ENCODE measurements at places on chromosomes 16 and 17.

GRCh38 chr16:88617268-88618031 lies 20.9 kb upstream of the IL17C start:
- DNase-seq: no peak

DNA sequence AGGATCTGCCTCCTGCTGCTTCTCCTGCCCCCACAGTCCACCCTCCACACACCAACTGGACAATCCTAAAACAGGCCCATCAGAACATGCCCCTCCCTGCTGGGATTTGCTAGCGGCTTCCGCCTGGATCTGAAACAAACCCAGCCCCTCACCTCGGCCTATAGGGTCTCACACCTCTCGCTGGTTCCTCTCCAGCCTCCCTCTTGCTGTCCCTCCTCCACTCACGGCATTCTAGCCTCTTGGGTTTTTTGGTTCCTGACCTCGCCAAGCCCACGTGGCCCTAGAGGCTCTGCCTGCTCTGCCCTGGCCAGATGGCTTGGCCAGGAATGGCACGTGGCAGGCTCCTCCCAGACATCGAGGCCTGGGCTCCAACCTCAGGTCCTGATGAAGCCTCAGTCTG lies 15.7 kb upstream of the MTSS2 start:
- DNase-seq: no peak

- DNase-seq: no peak
Observed at GRCh38 chr16:15785386-15786059, 71.3 kb downstream of the MYH11 start.

- no peak for DNase-seq
Observed at GRCh38 chr17:40953881-40954280, 12.9 kb downstream of the KRT39 start.

- no peak for DNase-seq
Observed at GRCh38 chr16:56974549-56975300, 13.0 kb downstream of the CETP start.

DNA sequence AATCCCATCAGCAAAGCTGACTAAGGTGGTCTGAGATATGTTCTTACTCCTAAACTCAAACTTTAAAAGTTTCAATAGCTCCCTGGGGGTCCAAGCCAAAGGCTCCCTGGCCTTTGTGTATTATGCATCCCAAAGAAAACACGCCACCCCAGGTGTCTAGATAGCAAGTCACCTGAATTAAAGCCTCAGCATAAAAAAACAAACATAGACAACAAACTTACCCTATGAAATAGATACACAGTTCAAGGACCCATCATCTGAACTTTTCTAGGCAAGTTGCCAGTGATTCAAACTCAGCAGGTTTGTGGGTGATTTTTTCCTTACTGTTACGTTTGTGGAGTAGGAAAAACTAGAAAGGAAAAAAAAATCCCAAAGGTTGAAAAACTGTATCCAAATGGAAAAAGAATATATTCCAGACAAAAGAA lies 12.5 kb downstream of the CMTM3 start:
- DNase-seq: no peak

DNA sequence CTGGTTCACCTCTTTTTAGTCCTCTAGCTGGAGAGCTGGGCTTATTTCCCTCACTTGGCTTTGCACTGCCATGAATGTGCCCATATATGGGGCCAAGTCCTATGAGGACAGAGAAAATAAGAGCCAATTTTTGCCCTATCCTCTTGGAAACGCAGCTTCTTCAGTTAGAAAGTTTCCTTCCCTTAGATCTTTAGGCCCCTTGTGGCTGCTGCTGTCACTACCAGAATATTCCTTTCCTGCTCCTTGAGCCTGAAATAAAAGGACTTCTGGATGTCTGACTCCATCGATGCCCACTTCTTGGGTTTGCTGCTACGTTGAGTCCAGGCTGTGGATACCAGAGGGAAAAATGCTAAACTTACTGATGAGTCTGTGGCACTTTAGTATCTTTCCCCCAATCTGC lies 487.1 kb downstream of the GRIN2A start:
- no peak for DNase-seq

DNA sequence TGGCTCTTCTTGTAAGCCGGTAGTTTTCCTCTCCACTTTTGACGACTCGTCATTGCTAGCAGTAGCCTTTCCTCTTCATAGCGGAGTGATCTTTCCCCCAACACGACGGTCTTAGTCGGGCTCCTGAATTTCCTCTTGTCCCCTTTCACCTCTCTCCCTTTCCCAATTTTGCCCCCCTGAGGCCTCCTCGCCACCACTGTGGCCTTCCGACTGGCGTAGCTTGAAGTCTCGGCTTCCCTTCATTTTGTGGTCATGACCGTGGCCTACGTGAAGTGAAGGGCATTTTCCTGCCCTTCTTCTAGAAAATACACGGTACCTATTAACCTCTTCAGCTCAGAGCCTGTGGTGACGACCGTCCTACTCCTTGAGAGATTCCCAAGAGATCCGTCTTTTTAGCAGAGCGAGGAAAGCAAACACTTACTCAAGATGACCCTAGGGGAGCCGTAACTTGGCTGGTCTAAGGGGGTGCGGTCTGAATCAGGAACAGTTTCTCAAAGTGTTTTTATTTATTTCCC lies 787 bp downstream of the PRKAR1A start:
- no peak for DNase-seq

GRCh38 chr17:55265311-55266021 lies 706 bp downstream of the HLF start:
- DNase-seq: no peak

GRCh38 chr17:45953561-45953960 lies 45.5 kb upstream of the STH start:
- DNase-seq: no peak

DNA sequence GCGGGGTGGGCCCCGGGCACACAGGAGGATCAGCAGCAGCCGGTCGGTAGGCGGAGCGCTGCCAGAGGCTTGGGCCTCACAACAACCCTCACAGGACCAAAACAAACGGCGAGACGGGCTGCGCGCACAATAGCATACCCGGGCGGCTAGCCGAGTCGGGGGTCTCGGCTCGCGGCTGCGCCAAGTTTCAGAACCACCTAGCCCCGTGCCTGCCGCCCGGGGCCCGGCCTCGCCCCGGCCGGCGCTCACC lies 732 bp downstream of the ULK2 start:
- peak; percentile 32 for DNase-seq

- no peak for DNase-seq
Observed at GRCh38 chr17:31653691-31654090, 205.4 kb downstream of the COPRS start.

- no peak for DNase-seq
Observed at GRCh38 chr16:89924297-89924924, 1.3 kb downstream of the TUBB3 start.

GRCh38 chr17:79617740-79618382 lies 7.0 kb upstream of the RBFOX3 start:
- no peak for DNase-seq
